ENCODE measurements at places on chromosomes 12 and 14.

GRCh38 chr12:131572626-131573025 is 138.3 kb upstream of the SFSWAP start:
- DNase-seq = no peak

DNA sequence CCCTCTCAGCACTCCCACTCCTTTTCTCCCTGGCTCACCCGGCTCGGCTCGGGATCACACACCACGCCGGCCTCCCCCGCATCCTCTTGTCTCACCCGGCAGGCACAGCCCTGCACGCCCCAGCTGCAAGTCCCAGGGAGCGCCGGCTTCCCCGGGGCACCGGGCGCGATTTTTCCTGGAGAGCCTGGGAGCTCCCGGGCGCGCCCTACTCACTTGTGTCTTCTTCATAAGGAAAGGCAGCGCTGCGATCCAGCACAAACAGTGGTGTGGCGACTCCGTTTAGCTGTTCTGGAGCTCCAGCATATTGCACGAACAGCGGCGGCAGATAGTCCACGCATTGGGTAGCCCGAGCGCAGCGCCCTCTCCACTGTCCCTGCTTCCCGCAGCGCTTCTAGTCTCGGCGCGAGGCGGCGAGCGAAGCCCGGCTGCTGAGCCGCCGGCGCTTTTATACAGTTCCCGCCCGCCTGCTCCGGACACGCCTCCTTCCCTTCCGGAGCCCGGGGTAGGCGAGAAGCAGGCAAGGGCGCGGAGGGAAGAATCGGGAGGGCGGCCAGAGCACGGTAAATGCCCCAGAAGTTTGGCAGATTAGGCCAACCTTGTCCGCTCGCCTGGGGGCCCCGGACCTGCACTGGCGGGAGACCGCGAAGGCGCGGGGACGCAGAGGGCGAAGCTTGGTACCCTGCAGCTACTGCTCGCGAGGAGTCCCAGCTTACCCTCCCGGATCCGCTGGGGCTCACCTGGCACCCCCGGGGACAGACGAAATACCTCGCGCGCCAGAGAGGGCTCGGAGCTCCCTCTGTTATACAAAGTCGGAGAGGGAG is at the start of gene KITLG:
KITLG (minus strand) TSS at position 421 of the 821 bp plus-strand sequence; CDS start at position 228, 193 bp downstream.
- peak; percentile 16 for DNase-seq

DNA sequence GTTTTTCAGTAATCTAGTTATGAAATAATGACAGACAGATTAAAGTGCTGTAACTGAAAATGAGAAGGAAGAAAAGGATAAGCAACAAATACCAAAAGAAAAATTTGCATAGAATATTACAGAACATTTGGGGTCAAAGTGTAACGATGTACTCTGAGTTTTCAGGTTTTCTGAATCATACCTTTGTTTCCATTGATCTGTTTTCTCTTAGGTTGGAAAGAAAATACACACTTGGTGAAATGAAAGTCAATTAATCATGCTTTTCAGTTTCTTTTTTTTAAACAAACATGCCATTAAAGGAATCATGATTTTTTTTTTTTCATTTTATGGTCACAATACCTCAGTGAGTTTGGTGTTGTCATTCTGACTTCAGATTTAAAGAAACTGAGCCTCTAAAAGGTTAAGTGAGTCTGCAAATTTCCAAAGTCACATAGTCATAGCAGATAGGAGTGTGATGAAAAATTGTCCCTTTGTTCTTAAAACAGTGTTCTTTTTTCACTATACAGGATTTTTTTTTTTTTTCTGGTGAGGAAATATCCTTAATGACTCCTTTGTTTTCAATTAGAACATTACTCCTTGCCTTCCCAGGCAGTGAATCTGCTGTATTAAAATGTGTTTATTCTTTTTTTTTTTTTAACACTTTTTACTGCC is 35.9 kb upstream of the PZP start:
- DNase-seq = no peak

DNA sequence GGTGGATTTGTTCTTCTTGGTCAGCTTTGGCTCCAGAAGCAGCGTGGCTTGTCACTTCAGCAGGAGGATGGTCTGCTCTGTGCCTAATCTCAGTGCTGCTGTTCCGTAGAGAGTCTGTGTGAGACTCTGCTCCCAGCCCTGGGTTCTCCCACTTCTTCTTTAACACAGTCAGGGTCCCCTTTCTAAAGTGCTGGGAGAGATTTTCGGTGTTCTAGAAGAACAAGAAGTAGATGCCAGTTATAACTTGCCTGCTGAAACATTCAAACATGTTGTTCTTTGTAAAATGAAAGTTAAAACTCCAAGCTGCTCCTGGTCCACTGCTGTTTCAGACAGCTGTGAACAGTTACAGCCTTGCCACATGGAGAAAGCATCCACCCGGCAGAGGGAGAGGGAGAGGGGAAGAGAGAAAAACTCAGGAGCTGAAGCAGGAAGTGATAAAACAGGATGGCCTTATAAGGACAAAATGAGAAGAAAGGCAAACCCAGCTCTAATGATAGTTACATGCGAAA is 55.2 kb upstream of the CERS5 start:
- peak; percentile 37 for DNase-seq

- DNase-seq = no peak
These were observed 8.1 kb downstream of the VPS37B start for GRCh38 chr12:122887819-122888212.

All from activated CD4-positive, alpha-beta T cell treated with anti-CD3 and anti-CD28 coated beads, Interleukin-2, amount 10 ng/mL, durations not matched to agents 7 days and 5 days (primary cell).